ENCODE measurements at places on chromosomes 11 and 22. TPM values are rescaled to one million over a fixed set of nuclear protein-coding genes. Genes with fewer than 3 reads are reported as not detected.
A peak's percentile ranks its signal among the peaks of the same experiment; 100 is the strongest.

SNX19 gene
- total RNA-seq, result 54.9 TPM

NELL1 gene
- not detected for total RNA-seq

GAB2 gene
- 15.6 TPM for total RNA-seq

DNA sequence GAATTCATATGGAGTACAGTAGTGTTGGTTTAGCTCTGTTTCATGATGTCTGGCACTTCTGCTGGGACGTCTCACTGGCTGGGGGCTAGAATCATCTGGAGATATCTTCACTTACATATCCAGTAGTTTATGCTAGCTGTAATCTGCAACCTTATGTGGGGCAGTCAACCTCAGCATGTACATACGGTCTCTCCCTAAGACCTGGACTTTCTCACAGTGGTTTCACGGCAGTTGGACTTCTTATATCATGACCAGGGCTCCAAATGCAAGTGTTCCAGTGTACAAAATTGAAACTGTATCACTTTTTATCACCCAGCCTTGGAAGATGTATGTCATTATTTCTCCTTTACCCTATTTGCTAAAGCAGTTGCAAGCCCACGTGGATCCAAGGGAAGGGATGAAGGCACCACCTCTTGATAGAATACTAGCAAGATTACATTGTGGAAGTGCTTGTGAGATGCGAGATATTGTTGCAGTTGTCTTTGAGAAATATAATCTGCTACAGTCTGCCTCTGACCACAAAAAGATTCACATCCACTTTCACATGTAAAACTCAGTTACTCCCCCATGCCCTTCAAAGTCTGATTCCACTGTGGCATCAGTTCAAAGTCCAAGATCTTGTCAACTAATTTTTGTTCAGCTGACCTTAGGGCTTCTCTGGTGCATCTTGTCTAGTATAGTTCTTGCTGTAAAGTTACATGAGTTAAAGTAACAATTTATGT lies 316.6 kb upstream of the NCAM1 start:
- no peak for DNase-seq

DNA sequence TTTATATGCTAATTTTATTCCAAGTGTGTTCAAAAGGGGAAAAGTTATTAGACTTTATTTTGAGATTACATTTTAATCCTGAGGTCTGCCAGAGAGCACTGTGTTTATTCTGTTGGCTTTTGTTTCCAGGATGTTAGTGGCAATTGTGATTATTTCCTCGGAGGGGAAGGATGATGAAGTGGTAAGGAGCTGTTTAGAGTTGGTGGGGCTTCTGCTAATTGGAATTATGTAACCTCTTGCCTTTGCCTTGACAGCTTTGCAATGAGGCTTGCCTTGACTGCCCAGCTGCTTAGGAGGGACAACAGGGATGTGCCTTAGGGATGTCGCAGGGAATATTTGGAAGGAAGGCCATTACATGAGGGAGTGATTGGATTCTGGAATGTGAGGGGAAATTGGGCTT lies 89.7 kb upstream of the E2F8 start:
- no peak for DNase-seq

- DNase-seq, result peak; percentile 68
Measured at GRCh38 chr22:49659281-49659923, 168.3 kb downstream of the BRD1 start.

DNA sequence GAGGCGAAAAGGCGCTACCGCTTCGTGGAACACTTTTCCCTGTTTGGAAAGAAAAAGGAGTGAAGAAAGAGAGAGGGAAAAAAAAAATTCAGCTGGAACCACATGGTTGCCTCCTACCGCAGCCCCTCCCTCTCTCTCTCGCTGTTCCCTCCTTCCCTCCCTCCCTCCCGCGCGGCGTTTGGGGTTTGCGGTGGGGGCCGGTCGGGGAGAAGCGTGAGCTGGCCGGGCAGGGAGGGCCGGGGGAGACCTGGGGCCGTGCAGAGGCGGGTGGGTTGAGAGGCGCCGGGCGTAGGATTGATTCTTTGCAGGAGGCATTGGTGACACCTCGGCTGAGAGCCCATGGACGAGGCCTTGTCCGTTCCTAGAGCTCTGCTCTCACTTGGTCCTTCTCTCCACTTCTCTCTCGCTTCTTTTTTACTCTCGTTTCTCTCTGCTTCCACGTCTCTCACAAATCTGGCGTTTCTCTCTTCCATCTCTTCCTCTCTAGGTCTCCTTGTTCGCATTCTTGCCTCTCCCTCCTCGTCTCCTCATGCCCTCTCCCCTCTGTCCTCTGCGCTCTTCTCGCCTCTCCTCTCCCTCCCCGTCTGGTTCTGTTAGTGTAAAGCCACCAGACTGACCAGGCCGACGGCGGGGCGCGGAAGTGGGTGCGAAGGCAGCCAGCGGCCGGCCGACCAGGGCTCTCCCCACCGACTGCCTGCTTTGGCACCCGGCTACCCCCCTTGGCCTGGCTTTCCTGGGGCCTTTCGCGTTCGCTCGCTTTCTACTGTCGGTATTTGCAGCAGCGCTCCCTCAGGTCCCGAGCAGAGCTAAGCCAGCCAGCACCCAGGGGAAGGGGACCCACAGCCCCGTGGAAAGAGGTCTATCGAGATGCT lies at the start of gene CLMP:
CLMP (minus strand) TSS at position 61 of the 872 bp plus-strand sequence. CDS start 308 bp downstream, outside the sequence.
- DNase-seq, result peak; percentile 76

Data from Right ventricle myocardium inferior (tissue), 1 donor.